Activated naive CD4-positive, alpha-beta T cell treated with Interleukin-2 at 50 U/mL for 16 hours (primary cell): ENCODE measurements at places on chromosomes 2 and 18.

DNA sequence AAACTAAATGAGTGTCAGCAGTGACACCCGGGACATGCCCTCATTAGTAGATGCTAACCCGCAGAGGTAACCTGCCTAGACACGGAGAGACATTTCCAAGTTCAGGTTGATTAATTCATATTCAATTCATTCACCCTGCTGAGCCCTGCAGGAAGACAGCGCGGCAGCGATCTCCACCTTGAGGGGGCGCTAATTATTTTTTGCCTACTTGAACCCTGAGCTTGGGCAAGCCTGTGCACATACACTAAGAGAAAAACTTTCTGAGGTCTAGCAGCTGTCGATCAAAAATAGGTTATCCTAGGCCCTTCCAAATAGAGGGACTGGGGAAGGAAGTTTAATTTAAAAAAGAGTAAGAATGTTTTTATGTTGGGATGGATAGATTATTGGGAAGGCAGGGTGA lies 1.3 kb upstream of the LYPD6 start:
- no peak for DNase-seq

- DNase-seq, result no peak
Observed at GRCh38 chr2:73091164-73091563, 19.7 kb upstream of the SFXN5 start.

GRCh38 chr2:74130211-74130995 lies 17.3 kb downstream of the BOLA3 start:
- DNase-seq, result no peak

GRCh38 chr18:56659111-56659510 lies 8.0 kb downstream of the WDR7 start:
- no peak for DNase-seq
